ENCODE measurements at places on chromosomes 5 and 9.

DNA sequence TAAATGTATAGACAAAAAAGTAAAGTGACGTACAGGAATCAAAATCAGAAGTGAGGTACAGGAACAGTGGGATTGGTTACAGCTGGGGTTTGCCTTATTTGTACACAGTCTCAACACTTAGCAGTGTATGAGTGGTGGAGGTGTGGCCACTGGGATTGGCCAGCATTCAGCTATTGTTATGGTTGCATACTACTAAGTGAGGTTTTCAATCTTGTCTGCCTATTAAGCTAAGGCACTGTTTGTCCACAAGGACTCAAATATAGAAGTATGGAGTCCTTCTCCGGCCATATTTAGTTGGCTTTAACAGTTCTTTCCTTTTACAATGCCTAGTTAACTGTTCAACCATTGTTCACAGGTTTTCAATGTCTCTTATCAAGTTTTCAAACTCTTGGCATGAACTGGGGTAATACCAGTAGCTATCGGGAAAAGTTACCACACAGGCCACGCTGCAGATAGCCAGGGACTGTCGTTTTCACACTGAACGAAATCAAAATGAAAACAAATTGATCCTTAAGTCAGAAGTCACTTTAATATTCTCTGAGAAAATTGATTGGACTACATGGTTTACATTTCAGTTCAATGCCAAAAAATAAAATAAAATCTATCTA, 176.0 kb upstream of the FREM1 start:
- H3K4me3 ChIP-seq, result no peak overlapping the region
- no peak for DNase-seq
- H3K4me1 ChIP-seq, result no peaks in the 10 kb centered on the region
- H3K36me3 ChIP-seq, result no peaks in the 10 kb centered on the region
- no peak overlapping the region for H3K27ac ChIP-seq

- H3K27ac ChIP-seq, result no peak overlapping the region
- H3K36me3 ChIP-seq, result no peaks in the 10 kb centered on the region
These were observed 45.8 kb upstream of the RGMB start for GRCh38 chr5:98727686-98728085.

DNA sequence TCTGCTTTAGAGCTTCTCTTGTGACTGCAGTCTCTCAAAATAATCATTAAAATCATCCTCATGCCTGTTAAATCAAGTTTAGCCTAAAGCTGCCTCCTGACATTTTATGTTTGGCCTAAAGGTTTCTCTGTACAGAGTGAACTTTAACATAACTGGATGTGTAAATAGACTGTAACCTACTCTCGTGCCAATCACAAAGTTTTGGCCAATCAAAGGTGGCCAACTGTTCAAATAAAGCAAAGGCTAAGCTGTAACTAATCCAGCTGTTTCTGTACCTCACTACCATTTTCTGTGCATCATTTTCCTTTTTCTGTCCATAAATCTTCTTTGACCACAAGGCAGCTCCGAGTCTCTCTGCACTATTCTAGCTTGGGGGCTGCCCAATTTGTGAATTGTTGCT, 86.2 kb downstream of the GCNT1 start:
- no peak overlapping the region for H3K27ac ChIP-seq
- no peaks in the 10 kb centered on the region for H3K27me3 ChIP-seq
- H3K4me3 ChIP-seq, result no peak overlapping the region
- H3K36me3 ChIP-seq, result no peaks in the 10 kb centered on the region
- DNase-seq, result no peak

DNA sequence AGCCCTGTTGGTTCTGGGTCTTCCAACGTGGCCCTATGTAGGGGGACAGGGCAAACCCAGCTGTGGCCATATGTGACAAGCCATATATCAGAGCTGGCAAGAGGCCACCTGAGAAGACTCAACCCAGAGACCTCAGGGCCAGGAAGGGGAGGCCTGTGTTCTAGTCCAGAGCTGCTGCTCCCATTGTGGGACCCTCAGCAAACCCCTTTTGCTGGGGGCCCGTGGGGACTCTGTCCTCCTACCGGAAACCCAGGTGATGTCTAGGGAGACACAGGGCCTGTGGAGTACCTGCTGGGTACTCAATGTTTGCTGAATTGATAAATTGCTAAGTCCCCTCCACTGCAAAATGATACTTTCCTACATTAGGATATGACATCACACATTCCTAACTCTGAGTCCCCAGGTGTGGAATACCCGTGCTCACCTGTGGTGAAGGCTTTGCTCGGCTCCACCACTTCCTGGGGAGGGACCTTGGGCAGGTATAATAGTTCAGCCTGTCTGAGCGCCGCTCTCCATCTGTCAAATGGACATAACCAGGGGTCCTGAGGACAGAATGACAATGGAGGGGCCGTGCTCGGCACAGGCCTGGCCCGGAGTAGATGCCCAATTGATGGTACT, 38.4 kb upstream of the ASS1 start:
- no peak overlapping the region for H3K4me3 ChIP-seq
- H3K4me1 ChIP-seq, result peaks cover 6% of the 10 kb centered on the region
- peaks cover 4% of the 10 kb centered on the region for H3K27me3 ChIP-seq

DNA sequence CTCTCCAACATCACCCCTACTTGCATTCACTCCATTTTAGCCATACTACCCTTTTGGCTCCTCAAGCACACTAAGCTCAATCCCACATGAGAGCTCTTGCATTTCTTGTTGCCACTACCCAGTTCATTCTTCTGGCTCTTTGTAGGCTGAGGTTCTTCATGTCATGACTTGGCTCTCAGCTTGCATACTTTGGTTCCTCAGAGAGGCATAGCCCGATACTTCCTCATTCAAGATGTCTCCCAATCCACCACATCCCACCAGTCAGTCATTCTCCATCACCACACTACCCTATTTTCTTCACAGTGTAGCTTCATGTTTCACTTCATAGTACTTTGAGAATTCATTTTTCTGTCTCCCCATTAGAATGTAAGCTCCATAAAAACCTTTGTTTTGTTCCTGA, 116.7 kb downstream of the NR6A1 start:
- no peaks in the 10 kb centered on the region for H3K36me3 ChIP-seq
- no peak overlapping the region for H3K27ac ChIP-seq
- peaks cover 42% of the 10 kb centered on the region for H3K4me1 ChIP-seq
- no peak for DNase-seq

DNA sequence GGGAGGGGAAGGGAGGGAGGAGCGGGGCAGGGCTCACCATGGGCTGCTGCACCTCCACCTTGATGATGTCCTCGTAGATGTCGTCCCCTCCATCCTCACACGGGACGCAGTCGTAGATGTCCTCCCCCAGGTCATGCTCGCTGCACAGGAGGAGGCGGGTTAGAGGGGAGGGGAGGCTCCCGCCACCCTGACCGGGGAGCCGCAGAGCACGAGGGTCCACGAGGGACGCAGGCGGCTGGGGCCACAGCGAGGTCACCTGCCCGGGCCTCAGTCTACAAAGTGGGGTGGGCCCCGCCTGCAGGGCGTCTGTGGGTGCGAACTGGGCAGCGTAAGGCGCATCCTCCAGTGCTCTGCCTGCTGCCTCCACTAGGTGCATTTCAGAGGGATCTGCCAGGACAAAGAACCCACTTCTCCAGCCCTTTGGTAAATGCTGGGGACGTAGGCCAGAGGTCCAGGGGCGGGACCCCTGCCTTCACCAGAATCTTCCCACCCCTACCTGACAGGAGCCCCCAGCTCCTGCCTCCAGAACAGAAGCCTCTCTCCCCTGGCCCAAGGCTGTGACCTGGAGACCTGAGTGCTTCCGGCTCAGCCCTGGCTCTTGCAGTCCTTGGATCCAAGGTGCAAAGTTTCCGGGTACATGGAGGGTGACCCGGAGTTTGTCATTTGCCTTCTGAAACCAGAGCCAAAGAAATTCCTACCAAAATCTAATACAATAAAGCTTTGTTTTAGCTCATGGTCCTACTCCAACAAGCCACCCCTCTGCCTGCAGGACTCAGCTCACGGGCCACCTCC, 74.1 kb upstream of the SARDH start:
- H3K27ac ChIP-seq, result no peak overlapping the region
- H3K36me3 ChIP-seq, result peaks cover 13% of the 10 kb centered on the region
- no peaks in the 10 kb centered on the region for H3K4me1 ChIP-seq

DNA sequence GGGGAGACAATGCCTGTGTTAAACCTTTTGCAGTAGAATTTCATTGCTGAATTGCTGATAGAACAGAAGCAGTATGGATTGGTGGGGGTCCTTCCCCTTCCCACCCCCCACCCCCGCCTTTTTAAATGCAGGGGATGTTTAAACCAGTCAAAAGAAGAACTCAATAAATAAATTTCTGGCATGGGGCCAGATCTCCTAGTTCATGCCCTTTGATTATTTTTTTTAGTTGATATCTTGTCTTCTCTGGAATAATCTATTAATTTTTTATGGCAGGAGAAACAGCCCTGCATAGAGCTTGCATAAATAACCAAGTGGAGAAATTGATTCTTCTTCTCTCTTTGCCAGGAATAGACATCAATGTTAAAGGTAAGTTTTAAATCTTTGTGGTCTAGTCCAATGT, 72.8 kb downstream of the SLF1 start:
- peaks cover 3% of the 10 kb centered on the region for H3K36me3 ChIP-seq
- H3K27ac ChIP-seq, result no peak overlapping the region
- H3K4me3 ChIP-seq, result no peak overlapping the region
- no peak for DNase-seq

GRCh38 chr5:170151097-170151831, 45.6 kb downstream of the FOXI1 start:
- H3K27ac ChIP-seq, result peak overlapping the region; percentile 36
- no peaks in the 10 kb centered on the region for H3K27me3 ChIP-seq
- no peak overlapping the region for H3K4me3 ChIP-seq
- H3K36me3 ChIP-seq, result no peaks in the 10 kb centered on the region
- H3K4me1 ChIP-seq, result peaks cover 15% of the 10 kb centered on the region
- DNase-seq, result peak; percentile 60

- no peak overlapping the region for H3K4me3 ChIP-seq
- H3K27me3 ChIP-seq, result no peaks in the 10 kb centered on the region
- no peaks in the 10 kb centered on the region for H3K36me3 ChIP-seq
- DNase-seq, result no peak
- peaks cover 4% of the 10 kb centered on the region for H3K4me1 ChIP-seq
These were observed 33.9 kb downstream of the EPB41L4B start for GRCh38 chr9:109286981-109287380.

DNA sequence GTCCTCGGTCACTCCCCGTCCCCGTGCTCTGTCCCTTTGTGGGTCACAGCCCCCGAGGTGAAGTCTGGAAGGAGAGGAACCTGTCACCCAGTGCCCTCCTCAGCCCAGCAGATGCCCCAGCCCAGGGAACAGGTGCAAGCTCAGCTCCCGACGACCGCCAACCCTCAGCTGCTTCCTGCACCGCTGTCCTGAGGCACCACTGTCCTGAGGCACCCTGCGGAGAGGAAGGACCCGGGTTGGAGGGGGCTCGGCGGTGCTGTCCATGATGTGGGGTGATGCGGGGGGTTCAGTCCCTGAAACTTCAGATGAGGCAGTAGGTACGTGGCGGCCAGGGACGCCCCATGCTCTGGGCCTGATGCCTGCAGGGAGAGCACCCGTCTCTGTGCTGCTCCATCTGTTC, 81.4 kb downstream of the COL5A1 start:
- H3K36me3 ChIP-seq, result no peaks in the 10 kb centered on the region
- H3K4me3 ChIP-seq, result no peak overlapping the region
- no peak for DNase-seq
- no peaks in the 10 kb centered on the region for H3K4me1 ChIP-seq

DNA sequence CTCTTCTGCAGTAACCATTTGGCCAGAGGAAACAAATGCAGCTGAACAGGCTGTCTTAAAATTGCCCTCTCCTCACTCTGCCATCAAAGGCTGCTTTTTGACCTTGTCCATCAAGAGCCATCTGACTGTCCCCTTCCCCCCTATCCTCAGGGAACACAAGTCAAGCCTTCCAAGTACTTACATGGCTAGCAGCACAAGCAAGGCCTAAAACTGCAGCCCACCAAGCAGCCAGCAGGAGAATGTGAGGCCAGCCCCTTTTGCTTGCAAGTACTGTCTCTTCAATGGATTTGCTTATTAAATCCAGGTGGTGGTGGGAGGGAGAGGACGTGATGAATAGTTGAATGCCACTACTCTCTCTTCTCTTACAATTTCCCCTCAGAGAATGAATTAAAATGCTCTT, 83.5 kb downstream of the HTR1A start:
- H3K4me3 ChIP-seq, result no peak overlapping the region
- no peaks in the 10 kb centered on the region for H3K27me3 ChIP-seq
- no peak overlapping the region for H3K27ac ChIP-seq
- H3K36me3 ChIP-seq, result no peaks in the 10 kb centered on the region
- H3K4me1 ChIP-seq, result no peaks in the 10 kb centered on the region

GRCh38 chr9:97703437-97704344, 6.6 kb upstream of the XPA start:
- no peaks in the 10 kb centered on the region for H3K36me3 ChIP-seq
- peaks cover 32% of the 10 kb centered on the region for H3K4me1 ChIP-seq
- H3K27ac ChIP-seq, result peak overlapping the region; percentile 72
- no peaks in the 10 kb centered on the region for H3K27me3 ChIP-seq

Measured in keratinocyte (primary cell).